ENCODE measurements at places on chromosomes 1 and 21.

GRCh38 chr1:43345120-43345519 lies 7.5 kb downstream of the MPL start:
- DNase-seq, result no peak

- no peak for DNase-seq
These were observed 88.4 kb upstream of the TMPRSS2 start for GRCh38 chr21:41596241-41596925.

GRCh38 chr1:115839029-115839678 lies 1.8 kb downstream of the NHLH2 start:
- no peak for DNase-seq

GRCh38 chr1:46401964-46402626 lies 8.0 kb downstream of the FAAH start:
- no peak for DNase-seq

DNA sequence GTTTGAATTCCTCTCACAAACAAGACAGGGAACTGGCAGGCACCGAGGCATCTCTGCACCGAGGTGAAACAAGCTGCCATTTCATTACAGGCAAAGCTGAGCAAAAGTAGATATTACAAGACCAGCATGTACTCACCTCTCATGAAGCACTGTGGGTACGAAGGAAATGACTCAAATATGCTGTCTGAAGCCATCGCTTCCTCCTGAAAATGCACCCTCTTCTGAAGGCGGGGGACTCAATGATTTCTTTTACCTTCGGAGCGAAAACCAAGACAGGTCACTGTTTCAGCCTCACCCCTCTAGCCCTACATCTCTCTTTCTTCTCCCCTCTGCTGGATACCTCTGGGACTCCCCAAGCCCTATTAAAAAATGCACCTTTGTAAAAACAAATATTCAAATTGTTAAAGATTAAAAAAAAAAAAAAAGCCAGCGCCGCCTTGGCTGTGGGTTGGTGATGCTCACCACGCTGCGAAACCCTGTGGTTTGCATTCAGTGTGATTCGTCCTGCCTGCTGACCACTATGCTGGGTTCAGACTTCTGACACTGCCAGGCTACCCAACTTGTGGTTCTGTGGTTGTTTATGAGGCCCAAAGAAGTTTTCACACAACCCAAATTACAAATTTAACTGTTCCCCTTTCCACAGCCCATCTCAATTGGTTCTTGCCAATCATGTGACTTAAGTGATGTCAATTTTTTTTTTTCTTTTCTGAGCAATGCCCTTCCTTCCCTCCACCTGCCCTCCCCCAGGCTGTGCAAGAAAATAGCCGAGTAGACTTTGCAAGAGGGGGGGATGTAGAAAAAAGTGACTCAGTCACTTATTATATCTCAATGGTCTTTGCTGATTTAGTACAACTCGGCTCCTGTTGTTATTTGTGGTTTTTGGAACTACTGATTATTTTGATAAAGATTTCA lies at the start of gene RUNX1:
Gene RUNX1, minus strand, starts transcription at position 597 of the 912 bp plus-strand sequence.
- DNase-seq, result peak; percentile 56

- DNase-seq, result no peak
These were observed 796.7 kb upstream of the ADGRL2 start for GRCh38 chr1:81004011-81004410.

DNA sequence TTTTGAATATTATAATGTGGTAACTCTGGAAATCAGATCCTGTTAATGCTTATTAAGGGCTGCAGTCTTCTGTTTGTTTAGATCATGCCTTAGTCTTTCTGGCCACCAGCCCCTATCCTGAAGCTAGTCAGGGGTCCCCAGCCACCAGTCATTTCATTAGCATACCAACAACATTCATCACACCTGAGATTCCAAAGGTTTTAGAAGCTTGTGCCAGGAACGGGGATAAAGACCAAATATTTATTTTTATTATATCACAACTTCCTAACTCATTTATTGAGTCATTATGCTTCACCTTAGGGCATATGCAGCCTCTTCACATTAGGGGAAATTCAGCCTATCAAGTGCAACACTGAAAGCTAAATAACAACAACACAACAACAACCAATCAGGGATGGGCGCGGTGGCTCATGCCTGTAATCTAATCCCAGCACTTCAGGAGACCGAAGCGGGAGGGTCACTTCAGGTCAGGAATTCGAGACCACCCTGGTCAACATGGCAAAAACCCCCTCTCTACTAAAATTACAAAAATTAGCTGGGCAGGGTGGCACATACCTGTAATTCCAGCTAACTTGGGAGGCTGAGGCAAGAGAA lies 2.9 kb upstream of the PSEN2 start:
- no peak for DNase-seq

- no peak for DNase-seq
These were observed 18.6 kb upstream of the YTHDF2 start for GRCh38 chr1:28718166-28718565.

DNA sequence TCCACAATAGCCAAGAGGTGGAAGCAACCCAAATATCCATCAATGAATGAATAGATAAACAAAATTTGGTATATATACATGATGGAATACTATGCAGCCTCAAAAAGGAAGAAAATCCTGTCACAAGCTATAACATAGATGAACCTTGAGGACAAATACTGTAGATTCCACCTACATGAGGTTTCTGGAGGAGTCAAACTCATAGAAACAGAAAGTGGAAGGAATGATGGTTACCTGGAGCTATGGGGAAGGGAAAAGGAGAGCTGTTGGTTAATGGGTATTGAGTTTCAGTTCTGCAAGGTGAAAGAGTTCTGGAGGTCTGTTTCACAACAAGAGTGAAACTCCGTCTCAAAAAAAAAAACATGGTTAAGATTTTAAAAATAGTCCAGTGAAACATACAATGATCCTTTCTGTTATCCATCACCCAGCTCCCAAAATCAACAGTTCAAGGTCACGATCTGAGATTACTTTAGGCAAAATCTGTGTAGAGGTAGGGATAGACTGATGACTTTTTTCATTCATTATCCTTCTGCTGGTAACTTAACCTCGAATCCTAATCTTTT lies 80.8 kb upstream of the HNRNPU start:
- DNase-seq, result no peak

DNA sequence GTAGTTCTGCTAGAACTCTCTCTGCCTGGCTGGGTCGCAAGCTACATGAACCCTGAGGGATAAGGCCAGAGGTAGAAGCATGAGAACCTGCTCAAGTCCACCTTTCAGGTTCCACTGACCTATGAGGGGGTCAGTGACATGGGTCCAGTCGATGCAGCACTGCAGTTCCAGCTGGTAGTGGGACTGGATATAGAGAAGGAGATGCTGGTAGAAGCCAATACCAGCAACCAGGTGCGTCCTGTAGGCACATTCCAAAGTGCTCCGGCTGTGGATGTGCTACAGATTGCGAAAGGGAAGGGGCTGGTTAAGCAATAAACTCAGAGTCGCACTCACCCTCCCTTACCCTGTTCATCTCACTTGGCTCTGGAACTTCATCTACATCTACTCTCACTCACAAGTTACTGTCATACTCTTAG lies 5.7 kb downstream of the SMG5 start:
- DNase-seq, result no peak

GRCh38 chr1:225944951-225945350 lies 3.9 kb upstream of the LEFTY2 start:
- DNase-seq, result peak; percentile 35

- no peak for DNase-seq
These were observed 10.2 kb upstream of the ATP13A2 start for GRCh38 chr1:17021896-17022295.

DNA sequence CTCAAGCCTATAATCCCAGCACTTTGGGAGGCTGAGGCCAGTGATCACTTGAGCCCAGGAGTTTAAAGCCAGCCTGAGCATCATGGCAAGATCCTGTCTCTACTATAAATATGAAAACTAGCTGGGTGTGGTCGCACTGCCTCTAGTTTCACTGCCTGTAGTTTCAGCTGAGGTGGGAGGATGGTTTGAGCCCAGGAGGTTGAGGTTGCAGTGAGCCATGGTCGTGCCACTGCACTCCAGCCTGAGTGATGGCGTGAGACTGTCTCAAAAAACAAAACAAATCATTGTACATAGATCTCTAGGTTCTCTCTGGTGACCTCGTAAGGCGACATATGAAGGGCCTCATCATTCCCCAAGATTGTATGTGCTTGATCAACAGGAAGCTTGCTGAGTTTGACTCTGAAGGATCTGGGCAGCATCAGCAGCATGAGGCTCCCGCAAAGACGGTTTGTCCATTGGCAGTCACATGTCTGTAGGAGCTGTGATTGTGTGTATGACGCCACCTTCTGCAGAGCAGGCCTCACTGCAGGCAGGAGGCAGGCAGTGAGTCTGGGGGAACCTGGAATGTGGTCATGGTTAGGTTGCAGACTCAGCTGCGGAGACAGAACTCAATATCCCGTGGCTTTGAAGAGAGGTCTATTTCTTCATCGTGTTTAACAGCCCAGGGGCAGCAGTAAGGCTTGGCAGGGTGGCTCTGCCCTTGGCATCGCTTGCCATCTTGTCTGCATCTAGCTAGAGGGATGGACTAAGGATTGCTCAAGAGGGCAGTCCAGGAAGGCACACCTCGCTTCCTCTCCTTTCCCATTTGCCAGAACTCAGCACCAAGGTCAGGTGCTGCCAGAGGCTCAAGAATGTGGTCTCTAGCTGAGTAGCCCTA lies 14.0 kb downstream of the ATP5PO start:
- no peak for DNase-seq

GRCh38 chr21:33411949-33412430 lies 8.8 kb downstream of the IFNGR2 start:
- DNase-seq, result no peak

GRCh38 chr1:38872401-38873026 lies 634 bp downstream of the MYCBP start:
- DNase-seq, result no peak
